ENCODE measurements at places on chromosomes 12 and 14.

DNA sequence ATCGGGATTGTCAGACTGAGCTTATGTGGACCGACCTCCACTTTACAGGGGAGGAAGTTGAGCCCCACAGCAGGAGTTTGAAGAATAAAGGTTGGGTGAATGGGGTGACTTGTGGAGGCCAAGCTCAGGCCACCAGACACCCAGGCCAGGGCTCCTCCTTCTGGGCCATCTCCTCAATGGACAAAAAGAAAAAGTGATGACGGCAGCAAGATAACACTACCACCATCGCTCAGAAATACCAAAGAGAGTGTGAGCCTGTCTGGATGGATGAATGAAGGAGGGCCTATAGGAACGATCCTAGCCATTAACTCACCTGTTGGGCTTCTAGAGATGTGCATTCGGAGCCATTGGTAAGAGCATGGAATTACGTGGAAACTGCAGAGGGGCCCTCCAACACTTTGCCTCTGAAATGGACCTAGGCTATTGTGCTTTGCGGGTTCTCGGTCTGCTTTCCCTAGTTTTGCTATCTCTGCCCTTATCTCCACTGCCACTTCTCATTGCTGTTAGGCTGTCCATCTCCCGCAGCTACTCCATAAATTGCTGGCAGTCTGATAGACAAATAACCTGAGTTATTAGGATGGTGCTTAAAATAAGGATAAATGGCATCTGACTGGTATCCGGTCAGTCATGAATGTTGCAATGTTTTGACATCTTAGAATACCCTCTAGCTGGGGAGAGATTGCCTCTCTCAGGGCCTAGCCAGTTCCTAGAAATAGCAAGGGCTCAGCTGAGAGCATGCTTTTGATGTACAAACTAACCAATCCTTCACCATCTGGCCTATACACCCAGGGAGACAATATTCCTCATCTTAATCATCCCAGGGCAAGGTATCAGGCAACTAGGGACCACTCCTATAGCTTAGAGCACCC is 9.6 kb upstream of the PLEK2 start:
- DNase-seq = no peak

DNA sequence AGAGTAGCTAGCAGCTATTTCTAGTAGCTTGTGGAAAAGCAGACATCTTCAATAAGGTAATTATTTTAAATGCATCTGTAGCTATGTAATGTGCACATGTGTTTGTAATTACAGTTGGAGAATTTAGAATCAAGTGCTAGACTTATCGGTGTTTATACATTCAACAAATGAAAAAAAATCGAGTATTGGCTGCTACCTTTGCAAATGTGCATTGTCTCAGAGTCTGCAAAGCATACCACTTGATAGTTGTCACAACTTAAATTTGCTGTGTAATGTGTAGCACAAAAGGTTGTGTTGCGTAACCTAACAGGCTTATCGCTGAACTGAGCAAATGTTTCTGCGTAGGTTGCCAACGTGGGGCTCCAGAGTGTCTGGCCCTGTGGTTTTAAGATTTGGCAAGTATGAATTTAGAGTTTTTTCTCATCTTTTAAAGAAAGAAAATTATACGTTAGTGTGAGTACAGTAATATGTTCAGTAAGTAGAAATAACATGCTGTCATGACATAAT is 44.3 kb downstream of the TMTC2 start:
- no peak for DNase-seq

DNA sequence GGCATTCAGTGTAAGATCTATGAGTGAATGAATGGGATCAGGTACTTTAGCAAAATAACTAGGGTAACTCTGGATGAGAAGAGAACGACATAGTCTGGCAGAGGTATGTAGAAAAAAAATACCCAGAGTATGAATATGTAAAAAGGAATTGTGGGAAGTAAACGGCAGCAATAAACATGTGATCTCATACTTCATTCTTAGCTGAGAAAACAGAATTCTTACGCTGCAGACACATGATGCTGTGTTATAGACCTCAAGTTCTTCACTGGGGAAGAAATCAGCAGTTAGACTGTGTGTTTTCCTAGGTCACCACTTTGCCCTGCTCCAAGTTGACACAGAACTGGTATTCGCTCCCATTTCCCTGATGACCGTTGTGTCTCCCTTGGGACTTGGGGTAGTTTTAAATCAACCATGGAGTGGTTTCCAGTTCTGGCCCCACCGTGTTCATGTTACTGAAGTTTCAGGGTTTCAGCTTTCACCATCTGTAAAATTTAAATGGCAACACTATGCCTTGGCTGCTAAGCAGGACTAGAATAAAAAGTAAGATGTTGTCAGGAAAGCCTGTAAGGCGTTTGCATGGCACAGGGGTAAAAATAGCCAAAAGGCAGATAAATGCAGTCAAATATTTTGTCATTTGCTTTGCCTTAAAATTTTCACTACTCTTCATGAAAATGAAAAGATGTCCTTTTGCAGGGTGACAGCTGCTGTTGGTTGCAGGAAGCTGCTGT is 223.7 kb downstream of the PELI2 start:
- no peak for DNase-seq

GRCh38 chr12:132437252-132437932 is 52.6 kb upstream of the FBRSL1 start:
- no peak for DNase-seq

- no peak for DNase-seq
Measured at GRCh38 chr14:25750436-25750835, 700.5 kb upstream of the STXBP6 start.

GRCh38 chr12:59858508-59859170 is 262.8 kb downstream of the SLC16A7 start:
- no peak for DNase-seq

GRCh38 chr14:100640471-100641273 is 53.5 kb upstream of the BEGAIN start:
- DNase-seq = no peak

DNA sequence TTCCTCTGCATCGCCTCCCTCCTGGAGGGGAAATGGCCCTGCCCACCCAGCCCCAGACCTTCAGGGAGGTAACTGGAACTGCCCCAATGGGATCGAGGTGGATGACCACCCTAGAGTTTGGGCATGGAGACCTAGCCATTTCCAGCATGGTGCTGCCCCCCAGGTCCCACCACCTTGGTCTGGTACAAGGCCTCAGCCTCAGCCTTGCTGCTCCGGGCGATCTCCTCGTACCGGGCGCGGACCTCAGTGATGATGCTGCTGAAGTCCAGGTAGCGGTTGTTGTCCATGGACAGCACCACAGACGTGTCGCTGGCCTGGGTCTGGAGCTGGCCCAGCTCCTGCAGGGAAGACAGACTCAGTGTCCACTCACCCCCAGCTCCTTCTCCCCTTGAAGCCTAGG is 4.4 kb downstream of the KRT78 start:
- DNase-seq = no peak

DNA sequence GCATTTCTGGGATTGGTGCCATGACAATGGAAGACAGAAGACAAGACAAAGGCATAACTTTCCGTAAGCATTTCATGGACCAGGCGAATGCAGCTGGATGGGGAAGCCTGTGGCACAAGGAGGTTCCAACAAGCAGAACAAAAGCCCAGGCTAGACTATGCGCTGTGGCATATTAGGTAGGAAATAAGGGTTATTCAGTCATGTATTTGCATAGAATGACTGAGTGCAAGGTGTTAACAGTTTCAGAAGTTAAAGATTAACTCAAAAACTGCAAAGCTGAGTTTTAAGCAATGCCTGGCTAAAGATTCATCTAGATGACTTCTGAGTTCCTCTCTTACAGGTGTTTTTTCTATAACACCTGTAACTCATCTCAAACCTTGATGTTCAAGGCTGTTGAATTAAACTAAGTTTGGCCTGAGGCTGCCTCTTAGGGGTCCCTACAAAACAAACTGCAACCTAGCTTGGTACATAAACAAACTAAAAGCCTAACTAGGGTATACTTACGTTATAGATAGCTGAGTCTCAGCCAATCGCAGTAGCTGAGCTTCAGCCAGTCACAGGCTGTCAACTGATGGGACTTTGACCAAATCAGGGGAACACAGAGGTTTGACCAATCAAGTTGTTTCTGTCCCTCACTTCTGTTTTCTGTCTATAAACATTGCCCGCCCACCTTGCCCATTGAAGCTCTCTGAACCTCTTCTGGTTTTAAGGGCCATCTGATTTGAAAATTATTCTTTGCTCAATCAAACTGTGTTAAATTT is 52.2 kb upstream of the PLBD1 start:
- no peak for DNase-seq

- DNase-seq = peak; percentile 70
Measured at GRCh38 chr14:30500222-30500621, 58.7 kb upstream of the G2E3 start.

- DNase-seq = no peak
Measured at GRCh38 chr14:68705741-68706283, 87.1 kb downstream of the ZFP36L1 start.

GRCh38 chr12:91926848-91927247 is 218.8 kb downstream of the BTG1 start:
- DNase-seq = peak; percentile 71

DNA sequence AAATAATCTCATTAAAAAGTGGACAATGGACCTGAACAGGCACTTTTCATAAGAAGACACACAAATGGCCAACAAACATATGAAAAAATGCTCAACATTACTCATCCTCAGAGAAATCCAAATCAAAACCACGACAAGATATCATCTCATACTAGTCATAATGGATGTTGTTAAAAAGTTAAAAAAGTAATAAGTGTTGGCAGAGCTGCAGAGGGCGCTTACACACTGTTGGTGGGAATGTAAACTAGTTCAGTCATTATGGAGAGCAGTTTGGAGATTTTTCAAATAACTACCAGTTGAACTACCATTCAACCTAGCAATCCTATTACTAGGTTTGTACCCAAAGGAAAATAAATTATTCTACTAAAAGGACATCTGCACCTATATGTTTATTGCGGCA is 47.2 kb downstream of the FOXG1 start:
- no peak for DNase-seq

- peak; percentile 45 for DNase-seq
Measured at GRCh38 chr12:68932128-68932960, 627 bp downstream of the CPM start.

- DNase-seq = no peak
Measured at GRCh38 chr14:68939181-68939892, 39.8 kb downstream of the ACTN1 start.

GRCh38 chr14:41521891-41522290 is 84.8 kb upstream of the LRFN5 start:
- no peak for DNase-seq

GRCh38 chr12:84912198-84913128 is at the start of gene SLC6A15:
Gene SLC6A15, minus strand, starts transcription at chr12:84912799. Its CDS starts 20,679 bp downstream, at chr12:84892120.
- peak; percentile 53 for DNase-seq

GRCh38 chr12:95116773-95117172 is 43.4 kb upstream of the NR2C1 start:
- no peak for DNase-seq

DNA sequence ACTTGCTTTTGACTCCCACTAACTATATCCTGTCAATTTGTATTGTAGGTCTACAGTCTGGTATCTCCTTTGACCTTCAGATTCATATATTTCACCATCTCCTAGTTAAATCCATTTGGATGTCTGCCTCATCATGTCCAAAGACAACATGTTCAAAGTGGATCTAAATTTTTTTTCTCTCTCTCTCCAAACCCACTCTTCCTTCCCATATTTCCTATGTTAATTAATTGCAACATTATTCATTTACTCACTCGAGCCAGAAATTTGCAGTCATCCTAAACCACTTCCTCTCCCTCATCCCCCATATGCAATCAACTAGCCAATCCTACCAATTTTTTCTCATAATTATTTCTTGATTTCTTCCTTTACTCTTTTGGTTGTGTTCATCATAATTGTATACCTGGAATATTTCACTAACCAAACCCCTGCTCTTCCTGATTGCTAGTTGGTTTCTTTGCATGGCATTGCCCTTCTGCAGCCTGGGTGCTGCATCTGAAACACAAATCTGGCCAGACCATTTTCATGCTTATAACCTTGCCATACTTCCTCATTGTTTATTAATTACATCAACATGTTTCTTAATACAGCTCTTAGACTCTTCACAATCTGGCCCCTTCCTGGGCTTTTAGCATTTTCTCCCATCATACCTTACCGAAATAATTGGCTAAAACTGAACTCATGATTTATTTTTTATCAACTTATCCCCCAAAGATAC is 442.2 kb downstream of the ADAMTS20 start:
- no peak for DNase-seq

- DNase-seq = no peak
Measured at GRCh38 chr14:81313775-81314429, 86.2 kb downstream of the STON2 start.

- DNase-seq = no peak
Measured at GRCh38 chr14:67474366-67474765, 14.2 kb downstream of the TMEM229B start.

DNA sequence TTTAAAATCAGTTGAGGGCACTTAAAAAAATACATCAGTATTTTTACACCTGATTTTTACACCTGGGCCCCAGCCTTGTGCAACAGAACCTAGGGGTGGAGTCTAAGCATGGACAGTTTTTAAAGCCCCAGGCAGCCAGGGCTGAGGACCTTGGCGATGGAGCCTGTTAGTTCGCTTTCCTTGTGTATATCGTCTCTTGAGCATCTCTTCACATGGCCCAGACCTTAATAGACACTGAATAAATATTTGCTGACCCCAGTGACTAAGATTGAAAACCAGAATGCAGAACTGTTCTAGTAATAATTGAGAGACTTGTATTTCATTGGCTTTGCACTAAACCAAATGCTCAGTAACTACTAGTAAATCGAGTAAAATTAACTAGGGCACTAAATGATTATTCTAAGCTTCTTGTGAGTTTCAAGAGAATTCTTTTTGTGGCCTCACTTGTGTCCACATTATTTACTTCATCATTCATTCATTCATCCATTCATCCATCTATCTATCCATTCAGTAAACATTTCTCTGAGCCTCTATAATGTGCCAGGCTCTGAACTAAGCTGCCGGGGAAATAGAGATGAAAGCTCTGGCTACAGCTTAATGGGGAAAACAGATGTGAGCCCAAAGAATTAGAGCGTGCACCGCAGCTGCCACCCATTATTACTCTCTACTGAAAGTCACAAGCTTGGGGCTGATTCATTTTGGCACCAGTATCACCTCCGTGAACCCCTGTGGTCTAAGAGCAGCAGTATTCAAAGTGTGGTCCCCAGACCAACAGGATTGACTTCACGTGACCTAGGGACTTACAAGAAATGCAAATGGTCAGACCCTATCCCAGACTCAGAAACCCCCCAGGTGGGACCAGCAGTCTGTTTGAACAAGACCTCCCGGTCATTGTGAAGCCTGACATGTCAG is 30.7 kb upstream of the BCL7A start:
- no peak for DNase-seq

- DNase-seq = no peak
Measured at GRCh38 chr12:9588749-9589148, 19.0 kb downstream of the KLRB1 start.

DNA sequence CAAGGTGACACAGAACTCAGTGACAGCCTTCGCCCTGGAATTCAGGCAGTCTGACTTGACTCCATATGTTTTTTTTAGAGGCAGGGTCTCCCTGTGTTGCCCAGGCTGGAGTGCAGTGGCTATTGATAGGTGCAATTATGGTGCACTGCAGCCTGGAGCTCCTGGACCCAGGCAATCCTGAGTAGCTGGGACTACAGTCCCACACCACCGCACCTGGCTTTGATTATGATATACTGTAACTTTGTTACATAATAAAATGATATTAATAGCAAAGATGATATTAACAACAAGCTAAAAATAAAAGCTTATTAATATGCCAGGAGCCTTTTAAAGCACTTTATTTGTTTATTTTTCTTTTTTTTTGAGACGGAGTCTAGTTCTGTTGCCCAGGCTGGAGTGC is 9.8 kb downstream of the VSIG10 start:
- no peak for DNase-seq

GRCh38 chr12:27614386-27614785 is 81.9 kb upstream of the REP15 start:
- no peak for DNase-seq

GRCh38 chr14:33655421-33655820 is 295.5 kb downstream of the EGLN3 start:
- no peak for DNase-seq

All from NCI-H1930 (cell line).